ENCODE measurements at places on chromosomes 4 and X.

GRCh38 chrX:150648296-150648940 is 44.8 kb upstream of the MTMR1 start:
- DNase-seq = no peak

GRCh38 chrX:13571136-13571535 is 1.7 kb downstream of the EGFL6 start:
- no peak for DNase-seq

DNA sequence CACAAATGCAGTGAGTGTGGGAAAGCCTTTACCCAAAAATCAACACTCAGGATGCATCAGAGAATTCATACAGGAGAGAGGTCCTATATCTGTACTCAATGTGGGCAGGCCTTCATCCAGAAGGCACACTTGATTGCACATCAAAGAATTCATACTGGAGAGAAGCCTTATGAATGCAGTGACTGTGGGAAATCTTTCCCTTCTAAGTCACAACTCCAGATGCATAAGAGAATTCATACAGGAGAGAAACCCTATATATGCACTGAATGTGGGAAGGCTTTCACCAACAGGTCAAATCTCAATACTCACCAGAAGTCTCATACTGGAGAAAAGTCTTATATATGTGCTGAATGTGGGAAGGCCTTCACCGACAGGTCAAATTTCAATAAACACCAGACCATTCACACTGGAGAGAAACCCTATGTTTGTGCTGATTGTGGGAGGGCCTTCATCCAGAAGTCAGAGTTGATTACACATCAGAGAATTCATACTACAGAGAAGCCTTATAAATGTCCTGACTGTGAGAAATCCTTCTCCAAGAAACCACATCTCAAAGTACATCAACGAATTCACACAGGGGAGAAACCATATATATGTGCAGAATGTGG is 79.3 kb downstream of the ZNF81 start:
- no peak for DNase-seq

GRCh38 chr4:179415847-179416223 is 1973.6 kb upstream of the AGA start:
- no peak for DNase-seq

- no peak for DNase-seq
Observed at GRCh38 chr4:108709234-108709633, 53.6 kb downstream of the ETNPPL start.

DNA sequence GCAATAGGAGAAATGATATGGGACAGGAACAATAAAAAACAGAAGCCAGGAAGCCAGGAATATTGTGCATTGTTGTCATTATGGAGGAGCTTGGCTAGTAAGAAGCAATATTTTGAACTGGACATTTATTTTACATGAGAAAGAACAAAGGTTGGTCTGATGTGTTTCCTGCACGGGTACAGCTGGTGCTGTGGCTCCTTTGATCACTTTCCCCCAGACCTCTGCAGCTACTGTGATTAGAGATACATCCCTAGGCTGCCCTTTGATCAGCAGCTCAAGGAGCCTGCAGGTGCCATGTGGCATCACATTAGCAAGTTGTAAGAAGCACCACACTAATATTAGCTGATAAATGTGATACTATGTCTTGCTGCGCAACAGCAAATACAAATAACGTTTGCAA is 2.5 kb downstream of the PDGFC start:
- no peak for DNase-seq

- DNase-seq = no peak
Observed at GRCh38 chr4:11878241-11878640, 449.5 kb upstream of the HS3ST1 start.

- peak; percentile 12 for DNase-seq
Observed at GRCh38 chr4:114495471-114495928, 103.1 kb upstream of the UGT8 start.

- DNase-seq = no peak
Observed at GRCh38 chr4:97507587-97508245, 635.6 kb downstream of the STPG2 start.

DNA sequence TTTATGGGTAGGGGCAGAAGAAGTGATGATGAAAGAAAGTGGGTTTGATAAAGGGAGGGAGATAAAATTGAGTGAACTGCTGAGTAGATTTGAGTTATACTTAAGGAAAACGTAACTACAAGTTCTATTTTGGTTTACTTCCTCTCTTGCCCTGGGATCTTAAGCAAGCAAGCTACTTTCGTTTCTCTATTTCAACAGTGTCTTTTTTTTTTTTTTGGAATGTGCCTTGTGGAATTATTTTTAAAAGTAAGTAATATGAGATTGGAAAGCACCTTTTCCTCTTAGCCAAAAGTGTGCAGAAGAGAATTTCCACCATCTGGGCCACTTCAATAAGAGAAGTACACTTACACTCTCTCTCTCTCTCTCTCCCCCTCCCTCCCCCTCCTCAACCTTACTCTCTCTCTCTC is 16.0 kb upstream of the C4orf36 start:
- no peak for DNase-seq

- no peak for DNase-seq
Observed at GRCh38 chrX:110851780-110852179, 56.2 kb upstream of the CHRDL1 start.

- DNase-seq = no peak
Observed at GRCh38 chrX:103630171-103630511, 1.4 kb downstream of the TCEAL1 start.

- DNase-seq = peak; percentile 13
Observed at GRCh38 chr4:60201052-60201673, 999.0 kb upstream of the ADGRL3 start.

DNA sequence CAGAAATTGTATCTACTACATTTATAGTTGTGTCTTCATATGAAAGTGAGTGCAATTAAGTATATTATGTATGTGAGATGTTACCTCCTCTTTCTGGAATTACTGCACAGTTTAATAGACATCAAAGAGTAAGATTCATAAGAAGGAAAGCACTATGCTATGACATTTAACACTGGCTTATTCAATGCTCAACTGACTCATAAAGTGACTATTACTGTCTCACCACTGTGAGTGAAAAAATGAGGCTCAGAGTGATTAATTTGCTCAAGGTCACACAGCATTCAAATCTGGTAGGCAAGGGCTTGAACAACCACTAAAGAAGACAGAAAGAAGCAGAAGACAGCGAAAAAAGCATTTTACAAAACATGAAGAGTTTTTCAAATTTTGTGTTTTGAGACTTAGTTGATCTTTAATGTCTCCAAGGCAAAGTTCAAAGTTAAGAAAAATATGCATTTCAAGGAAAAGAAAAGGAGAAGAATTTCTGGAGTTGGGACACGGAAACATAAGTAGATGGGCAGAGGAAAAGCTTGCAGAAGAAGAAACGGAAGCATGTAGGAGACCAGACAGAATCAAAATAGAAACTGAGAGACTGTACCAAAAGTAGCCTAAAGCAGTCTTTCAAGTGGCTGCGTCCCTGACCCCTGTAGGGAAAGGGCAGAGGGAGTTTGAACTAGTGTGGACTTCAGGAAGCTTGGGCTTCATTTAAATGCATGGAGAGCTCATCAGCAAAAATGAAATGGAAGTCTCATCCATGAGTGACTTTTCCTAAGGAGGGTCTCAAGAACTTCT is 66.3 kb downstream of the KCNIP4 start:
- DNase-seq = no peak

GRCh38 chrX:2892816-2893215 is 36.3 kb downstream of the ARSD start:
- DNase-seq = no peak

DNA sequence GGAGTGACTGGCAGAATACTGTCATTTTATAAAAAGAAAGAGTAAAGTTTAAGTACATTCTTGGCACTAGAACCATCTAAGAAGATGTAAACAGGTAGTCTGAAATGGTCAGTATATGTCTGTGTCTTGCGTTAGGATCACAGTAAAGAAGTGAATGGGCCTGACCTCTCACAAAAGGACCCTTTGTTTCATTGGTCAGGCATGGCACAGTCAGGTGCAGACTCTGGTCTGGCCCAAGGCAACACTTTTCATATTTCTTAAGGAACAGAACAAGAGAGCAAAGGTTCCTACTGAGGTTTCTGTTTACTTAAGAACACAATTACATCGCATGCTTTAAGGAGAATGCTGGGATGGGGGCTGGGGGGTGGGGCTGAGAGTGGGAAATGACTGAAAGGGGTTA is 48.1 kb downstream of the RPGR start:
- DNase-seq = no peak

DNA sequence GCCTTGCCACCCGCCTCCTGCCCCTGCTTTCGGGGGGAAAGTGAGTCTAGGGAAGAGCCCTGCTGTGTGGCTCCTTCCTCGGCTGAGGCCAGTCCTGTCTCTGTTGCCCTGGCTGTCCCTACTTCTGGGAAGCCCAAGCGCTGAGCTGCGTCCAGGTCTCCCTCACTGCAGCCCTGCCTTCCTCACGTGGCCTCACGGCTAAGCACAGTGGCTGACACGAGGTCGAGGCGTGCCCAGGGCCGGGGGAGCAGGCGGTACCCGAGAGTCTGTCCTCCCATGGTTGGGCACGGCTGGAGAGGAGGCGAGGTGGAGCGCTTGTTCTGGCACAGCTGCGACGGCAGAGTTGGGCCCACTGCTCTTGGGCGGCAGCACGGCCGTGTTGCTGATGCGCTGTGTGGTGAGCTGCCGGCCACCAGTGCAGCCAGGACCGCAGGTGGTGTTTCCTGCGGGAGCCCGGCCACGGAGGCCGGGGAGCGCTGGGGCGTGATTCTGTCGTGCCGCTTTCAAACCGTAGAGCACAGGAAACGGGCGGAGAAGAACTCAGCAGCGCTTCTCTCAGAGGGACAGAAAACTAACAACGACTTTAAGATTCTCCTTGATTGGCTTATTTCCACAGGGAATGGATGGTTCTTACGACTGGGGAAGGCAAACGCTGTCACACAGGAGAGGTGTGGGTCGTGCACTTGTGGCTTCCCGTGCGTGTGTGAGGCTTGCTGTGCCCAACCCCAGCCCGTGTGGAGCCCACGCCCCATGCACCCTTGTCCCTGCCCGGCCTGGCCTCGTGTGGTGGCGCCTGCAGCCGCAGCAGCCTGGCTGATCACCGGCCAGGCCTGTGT is 21.3 kb downstream of the MAEA start:
- no peak for DNase-seq

GRCh38 chr4:17786567-17786966 is 5.1 kb upstream of the FAM184B start:
- DNase-seq = no peak

DNA sequence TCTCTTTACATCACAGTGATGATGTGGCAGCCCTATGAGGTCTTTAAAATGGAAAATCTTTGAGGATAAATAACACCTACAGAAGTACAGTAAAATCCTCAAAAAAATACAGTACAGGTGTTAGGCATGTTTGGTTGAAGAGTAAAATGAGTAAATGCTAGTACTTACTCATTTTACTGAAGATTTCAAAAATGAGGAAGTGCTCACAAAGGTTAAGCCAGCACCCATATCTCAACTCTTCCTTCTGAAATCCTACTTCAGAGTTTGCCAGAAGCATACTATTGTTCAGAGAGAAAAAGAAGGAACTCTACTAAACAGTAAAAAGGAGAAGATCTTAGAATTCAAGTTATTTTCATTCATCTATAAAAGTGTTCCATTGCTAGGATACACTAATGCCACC is 130.9 kb downstream of the CBR4 start:
- DNase-seq = no peak

DNA sequence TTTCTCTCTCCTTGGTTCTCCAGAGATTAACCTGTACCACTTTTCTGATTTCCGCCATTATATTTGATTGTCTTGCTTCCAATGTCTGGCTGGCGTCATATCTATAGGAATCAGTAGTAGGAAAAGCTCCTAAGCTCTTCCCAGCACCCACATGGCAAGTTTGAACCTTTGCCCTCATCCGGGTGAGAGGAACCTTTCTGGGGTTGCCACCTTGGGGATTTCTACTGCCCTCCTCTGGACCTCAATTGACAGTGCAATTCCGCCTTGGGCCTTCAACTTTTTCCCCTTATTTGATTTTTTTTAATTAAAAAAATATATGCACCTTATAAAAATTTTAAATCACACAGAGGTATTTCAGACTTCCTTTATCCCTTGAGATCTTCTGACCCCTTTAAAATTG is 2.0 kb upstream of the CXorf66 start:
- peak; percentile 57 for DNase-seq

DNA sequence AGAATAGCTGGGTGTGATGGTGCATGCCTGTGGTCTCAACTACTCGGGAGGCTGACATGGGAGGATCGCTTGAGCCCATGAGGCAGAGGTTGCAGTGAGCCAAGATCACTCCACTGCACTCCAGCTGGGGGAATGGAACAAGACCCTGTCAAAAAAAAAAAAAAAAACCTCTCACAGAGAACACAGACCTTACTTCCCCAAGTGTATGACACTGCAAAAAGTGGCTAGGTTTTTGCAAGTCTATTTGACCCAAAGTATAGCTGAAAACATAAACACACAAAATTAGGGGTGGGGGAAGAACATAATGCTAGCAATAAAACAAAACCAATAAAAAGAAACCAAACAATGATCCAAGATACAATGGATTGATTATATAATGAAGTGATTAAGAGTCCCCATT is 6.7 kb downstream of the LAMP2 start:
- DNase-seq = no peak

GRCh38 chr4:119084513-119084912 is 51.1 kb upstream of the MYOZ2 start:
- DNase-seq = no peak

DNA sequence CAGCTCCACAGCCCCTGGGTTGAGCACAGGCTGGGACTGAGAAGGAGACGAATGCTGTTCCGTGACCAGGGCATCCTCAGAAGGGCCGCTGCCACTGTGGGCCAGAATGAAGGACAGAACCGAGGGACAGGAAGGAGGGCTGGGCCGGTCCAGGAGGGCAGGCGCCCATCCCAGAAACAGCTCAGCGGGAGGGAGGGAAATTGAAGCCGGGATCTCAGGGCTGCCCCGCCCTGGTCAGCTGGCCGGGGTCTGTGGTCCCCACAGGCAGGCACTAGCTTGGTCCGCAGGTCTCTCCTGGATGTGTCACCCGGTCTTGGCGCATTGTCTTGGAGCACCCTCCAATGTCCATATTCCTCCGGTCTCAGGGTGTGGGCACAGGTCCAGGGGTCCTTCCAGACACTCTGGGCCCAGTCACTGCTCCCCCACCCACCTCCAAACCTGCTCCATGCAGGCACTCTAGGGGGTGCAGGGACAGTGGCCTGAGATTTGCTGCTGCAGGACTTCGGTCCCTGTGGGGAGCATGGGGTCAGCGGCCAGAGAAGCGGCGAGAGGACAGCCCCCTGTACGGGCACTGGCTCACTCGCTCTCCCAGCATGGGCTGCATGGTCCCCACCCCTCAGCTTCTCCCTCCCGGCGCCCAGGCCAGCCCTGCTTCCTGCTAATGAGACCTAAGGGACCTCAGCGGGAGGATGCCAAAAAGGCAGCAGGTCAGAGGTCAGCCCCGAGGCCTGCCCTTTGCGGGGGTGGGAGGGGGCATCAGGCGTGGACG is 23.9 kb upstream of the MXD4 start:
- no peak for DNase-seq

Data from H7 (cell line).